Amygdala (tissue), 56 donors: ENCODE measurements at places on chromosomes 11 and 22.

GRCh38 chr11:46504817-46505613, 88.8 kb downstream of the AMBRA1 start:
- DNase-seq, result no peak

DNA sequence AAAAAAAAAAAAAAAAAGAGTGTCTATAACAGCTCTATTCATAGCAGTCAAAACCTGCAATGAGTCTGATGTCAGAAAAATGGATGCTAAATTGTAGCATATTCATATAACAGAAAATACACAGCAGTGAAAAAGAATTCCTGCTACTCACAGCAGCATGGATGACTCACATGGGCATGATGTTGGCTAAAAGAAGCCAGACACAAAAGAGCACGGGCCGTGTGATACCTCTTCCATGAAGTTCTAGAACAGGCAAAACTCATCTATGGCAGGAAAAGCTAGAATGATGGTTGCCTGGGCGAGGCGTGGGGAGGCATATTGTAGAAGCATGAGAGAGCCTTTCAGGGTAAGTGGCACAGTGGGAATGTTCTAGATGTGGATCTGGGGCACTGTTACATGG, 18.9 kb downstream of the PLAAT3 start:
- no peak for DNase-seq

DNA sequence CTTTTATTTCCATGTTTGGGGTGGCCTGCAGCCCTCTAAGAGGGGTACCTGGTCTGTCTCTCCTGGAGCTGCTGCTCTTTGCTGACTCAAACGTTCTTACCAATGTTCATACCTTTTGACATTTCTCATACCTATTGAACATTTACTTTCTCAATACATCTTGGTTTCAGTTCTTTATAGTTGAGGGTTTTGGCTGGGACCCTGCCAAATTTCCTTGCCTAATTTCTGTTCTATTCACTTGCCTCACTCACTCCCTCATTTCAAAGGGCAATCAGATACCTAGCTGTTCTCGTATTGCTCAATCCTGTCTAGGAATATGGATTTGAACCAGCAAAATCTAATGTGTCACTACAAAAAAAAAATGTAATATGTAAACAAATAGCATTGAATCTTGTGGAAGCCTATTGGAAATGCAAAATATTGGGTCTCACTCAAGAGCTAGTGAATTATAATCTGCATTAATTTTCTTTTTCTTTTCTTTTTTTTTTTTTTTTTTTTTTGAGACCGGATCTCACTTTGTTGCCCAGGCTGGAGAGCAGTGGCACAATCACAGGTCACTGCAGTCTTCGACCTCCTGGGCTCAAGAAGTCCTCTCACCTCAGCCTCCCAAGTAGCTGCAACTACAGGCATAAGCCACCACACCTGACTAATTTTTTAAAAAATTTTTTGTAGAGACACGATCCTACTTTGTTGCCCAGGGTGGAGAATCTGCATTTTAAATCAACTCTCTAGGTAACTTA, 7.5 kb downstream of the OR6M1 start:
- no peak for DNase-seq

GRCh38 chr11:11268119-11268518, 84.9 kb downstream of the CSNK2A3 start:
- no peak for DNase-seq

DNA sequence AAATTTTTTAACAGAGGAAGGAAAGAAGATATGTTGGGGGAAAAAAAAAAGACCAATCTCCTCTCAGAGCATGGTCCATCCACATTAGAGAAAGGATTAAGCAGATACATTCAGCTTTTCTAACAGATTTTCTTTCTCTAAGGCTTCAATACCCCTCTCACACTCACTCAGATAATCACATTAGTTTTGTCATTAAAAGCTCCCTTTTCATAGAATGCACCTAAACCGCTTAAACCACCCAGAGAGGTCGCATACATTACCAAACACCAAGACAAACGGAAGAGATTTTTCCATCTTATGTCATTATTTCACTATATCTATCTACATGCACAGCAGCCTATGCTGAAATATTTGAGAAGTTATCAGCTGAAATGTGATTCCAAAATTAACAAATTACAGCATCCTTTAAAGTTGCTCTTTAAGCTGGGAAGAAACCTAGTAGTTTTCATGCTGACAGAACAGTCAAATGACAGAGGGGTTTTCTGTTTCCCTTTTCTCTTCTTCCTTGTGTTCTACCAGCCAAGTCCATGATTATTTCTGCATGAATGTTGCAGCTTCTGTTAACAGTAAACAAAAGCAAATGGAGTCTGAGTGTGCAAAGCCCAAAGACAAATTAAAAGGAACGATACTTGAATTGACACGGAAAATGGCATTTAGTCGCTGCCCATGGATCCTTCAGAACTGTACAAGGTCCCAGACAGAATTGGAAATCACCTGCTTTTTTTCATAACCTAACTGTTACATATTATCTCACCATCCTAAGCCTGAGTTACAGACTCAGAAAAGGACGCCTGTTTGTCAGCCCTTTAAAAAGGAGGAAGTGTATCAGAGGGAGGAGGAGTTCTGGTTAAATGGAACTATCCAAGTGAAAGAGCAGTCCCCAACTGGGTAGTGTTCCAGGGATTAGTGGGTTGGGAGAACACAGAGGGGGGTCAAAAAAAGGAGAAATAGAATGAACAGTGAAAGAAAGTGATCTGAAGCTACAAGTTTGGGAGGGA, 54.6 kb downstream of the PRCP start:
- no peak for DNase-seq

GRCh38 chr11:69647761-69648497, 7.0 kb downstream of the CCND1 start:
- no peak for DNase-seq

- DNase-seq, result no peak
Measured at GRCh38 chr22:19903031-19903430, 38.5 kb upstream of the COMT start.

GRCh38 chr11:71158936-71159335, 93.4 kb downstream of the SHANK2 start:
- DNase-seq, result no peak

DNA sequence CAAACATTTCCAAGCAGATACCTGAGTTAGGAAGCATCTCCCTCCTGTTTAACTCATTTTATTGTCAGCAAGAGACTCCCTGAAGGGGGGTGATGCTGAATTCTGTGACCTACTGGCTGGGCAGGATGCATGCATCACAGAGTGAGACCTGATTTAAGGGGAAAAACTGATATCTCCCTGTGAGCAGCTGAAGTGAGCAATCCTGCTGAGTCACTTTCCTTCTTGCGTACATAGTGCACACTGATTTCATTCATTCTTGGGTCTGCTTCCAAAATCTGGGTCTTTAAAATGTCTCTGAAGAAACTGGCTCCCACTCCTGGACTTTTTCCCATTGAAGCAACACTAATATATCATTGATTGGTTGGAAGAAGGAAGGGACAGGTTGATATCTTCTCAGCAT, 23.3 kb downstream of the P4HA3 start:
- DNase-seq, result no peak

- DNase-seq, result no peak
Measured at GRCh38 chr22:40270748-40271373, 75.4 kb upstream of the ADSL start.

DNA sequence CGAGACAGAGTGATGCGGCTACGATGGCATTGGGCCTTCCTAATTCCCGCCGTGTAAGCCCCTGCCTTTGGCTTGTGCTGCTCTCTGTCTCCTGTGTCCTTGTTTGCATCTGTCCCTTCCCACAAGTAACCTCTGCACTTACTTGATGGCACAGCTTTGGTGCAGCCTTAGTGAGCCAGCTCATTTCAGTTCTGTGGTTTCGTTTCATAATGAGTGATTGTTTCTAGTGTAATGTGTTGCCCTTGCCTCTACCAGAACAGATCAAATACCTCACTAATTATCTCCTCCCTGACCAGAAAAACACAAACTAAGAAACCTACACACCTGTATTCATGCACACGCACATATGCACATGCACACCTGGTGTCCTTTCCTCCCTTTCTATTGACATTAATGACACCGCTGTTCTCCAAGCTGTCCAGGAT, 58.8 kb downstream of the GRK3 start:
- no peak for DNase-seq

DNA sequence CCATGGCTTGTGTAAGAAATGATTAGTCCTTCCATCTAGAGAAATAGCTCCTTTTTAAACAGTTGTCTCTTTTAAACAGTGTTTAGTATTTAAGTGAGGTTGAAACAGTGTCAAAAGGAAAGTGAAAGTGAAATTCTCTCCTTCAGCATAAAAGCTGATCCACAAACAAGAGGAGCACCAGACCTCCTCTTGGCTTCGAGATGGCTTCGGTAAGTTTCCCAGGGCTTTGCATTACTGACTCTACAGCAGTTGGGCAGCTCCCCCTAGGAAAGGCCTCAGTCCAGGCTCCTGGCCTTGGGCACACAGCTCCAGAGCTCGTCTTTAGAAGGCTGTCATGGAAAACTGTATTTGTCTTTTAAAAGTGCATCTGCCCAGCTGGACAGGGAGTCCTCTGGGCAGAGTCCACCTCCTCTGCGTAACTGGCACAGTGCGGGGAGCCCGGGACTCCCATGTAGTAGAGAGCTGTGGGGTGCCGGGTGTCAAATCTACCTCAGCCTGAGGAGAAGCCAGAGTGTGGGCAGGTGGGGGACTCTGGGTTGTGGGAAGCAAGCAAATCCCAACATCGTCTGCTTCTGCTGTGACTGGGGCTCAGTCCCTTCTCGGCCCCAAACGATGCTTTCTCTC, at the start of gene PLAAT4:
PLAAT4 (plus strand) TSS at position 140 of the 624 bp plus-strand sequence; CDS start at position 201, 61 bp downstream.
- peak; percentile 52 for DNase-seq

DNA sequence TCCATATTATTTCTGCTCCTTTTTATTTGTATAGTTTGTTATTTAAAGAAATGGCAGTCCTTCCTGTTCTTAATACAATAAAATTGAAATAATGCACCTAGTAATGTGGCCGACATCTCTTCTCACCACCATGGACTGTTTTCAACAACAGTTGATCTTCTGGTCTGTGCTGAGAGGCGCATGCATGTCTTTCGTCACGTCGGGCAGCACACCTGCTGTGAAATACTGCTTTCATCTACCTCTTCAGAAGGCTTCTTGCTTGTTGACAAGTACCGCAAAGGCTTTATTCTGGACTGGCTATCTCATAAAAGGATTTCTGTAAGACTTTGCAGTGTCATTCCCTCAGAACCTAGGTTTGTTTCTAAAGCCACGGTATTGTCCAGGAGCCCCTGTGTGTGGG, 13.9 kb upstream of the MYO18B start:
- no peak for DNase-seq

DNA sequence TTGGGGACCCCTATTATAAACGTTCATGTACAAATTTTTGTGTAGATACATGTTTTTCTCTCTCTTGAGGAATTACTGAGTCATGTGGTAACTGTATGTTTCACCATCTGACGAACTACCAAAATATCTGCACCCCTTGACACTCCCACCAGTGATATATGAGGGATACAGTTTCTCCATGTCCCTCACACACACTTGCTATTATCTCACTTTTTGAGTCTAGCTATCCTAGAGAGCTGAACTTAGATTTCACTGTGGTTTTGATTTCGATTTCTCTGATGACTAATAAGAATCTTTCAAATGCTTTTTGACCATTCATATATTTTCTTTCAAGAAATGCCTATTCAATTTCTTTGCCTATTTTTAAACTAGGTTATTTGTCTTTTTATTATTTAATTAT, 200.2 kb downstream of the PGR start:
- no peak for DNase-seq

- DNase-seq, result no peak
Measured at GRCh38 chr11:47726878-47727514, 11.8 kb upstream of the AGBL2 start.

- no peak for DNase-seq
Measured at GRCh38 chr11:74319139-74319816, 7.8 kb upstream of the P4HA3 start.

GRCh38 chr11:41320238-41320637, 139.2 kb downstream of the LRRC4C start:
- no peak for DNase-seq

GRCh38 chr11:124482362-124483147, 37.1 kb upstream of the OR8B8 start:
- no peak for DNase-seq

DNA sequence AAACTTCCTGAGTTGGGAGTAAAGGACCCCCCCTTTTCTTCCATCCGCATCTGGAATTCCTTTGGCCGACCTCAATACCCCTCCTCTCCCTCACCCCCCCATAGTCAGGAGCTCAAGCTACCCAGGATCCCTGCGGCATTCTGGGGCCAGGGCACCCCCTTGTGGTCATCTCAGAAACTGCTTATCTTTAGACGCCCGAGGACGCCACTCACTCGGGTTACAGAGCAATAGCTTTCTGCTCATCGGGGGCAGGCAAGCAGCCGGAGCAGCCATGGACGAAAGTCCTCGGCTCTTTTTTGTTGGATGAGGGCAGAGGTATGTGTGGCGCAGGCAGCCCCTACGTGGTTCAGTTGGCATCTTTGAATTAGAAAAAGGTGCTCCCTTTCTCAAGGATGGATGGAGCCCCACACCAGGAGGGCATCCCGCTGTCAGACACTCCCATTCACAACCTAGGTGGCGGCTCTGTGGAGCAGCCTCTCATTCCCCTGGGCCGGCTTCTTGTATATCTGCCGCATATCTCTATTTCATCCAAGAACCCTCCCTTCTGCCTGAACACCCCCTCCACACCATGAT, 2.3 kb downstream of the C1QTNF5 start:
- peak; percentile 79 for DNase-seq

GRCh38 chr11:93605642-93606041, 55.8 kb upstream of the CEP295 start:
- no peak for DNase-seq

- no peak for DNase-seq
Measured at GRCh38 chr11:44823006-44823405, 96.2 kb downstream of the TSPAN18 start.

- no peak for DNase-seq
Measured at GRCh38 chr22:32544953-32545558, 70.4 kb downstream of the FBXO7 start.
